Endothelial cell (in vitro differentiated cells): ENCODE measurements at places on chromosomes 1 and 21.

DNA sequence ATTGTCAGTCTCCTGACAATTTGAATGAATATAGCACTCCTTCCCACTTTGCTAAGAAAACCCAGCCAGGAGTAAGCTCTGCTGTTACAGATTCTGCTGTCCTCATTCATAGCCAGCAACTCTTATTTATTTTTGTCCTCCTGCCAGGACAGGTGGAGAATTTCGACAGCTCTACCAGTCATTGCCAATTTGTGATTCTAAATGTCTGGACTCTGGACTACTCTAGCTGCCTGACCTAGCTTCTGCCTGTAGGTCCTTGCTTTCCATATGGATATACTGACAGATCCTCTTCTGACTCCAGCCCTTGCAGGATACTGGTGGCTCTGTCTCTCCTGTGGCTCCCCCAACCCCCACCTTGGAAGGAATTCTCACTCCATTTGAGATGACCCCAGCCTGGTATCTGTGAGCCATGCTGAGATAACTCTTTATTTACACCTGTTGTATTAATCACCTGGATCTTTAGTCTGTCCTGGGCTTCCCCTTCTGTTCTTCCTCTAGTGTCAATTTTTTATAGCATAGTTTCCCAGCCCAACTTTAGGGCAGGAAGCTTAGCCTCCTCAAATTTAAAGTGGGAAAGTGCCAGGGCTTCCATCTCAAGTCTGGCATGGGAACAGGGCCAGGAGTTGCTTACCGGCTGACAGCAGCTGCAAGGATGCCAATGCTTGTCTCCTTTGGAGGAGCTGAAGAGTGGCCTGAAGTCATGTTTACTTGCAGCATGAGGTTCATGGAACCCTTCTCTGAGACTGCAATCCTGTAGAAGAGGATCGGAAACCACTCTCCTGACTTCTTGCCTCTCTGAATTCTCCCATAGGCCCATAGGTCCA lies 6.7 kb downstream of the PM20D1 start:
- DNase-seq: no peak

DNA sequence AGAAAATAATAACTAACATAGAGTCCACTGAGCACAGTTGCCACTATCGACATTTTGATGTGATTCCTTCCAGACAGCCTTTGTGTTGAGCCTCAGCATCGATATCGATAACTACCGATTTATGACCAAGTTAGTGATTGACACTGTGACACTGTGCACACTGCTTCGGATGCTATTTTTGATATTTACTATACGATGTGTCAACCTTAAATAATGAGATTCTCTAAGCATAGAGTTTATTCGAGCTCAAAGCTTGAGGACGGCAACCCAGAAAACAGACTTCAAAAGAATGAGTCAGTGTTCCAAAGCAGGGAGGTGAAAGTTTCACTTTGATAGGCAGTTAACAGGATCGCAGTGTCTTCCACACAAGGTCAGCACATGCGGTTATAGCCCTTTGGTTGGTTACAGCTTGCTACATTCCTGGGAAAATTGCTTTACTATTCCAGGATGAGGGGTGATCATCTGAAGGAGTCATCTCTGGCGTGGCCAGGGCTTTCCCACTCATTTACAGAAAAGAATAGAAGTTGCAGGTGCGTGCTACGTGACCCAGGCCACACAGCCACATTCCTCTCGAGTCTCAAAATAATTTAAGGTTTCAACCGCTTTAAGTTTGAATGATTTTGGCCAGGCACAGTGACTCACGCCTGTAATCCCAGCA lies 53.6 kb upstream of the EFHD2 start:
- no peak for DNase-seq

DNA sequence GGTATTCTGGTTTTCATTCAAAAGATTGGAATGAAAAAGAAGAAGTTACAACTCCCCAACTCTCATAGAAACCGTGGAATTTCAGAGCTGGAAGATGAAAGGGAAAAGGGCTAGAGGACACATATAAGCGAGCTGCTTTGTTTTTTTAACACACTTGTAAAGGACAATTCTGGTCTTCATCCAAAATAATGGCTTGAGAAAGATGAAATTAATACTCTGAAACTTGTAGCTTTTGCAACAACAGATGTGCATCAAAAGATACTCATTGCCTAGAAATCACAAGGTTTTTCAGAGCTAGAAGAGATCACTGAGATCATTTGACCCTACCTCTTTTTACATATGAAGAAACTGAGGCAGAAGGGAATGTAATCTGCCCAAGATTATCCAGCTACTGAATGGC lies 25.6 kb downstream of the NR5A2 start:
- DNase-seq: no peak

- DNase-seq: no peak
Observed at GRCh38 chr1:207079706-207080241, 8.9 kb upstream of the C4BPB start.

DNA sequence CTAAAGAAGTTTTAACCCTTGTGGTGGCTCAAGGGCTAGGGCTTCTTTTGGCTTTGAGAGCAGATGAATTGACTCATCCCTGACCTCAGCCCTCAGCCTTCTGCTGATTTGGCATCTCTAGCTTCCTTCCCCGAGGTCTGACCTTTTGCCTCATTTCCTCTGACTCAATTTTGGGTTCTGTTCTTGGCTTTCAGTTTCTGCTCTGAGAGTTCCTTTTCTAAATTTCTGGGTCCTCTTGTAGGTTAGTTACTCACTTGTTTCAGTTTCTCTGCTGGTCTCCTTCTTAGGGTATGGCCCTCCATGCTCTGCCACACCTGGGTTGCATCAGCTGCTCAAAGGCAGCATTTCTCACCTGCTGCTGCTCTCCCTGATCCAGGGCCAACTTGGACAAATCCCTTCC lies 19.4 kb downstream of the PDE4B start:
- DNase-seq: no peak

GRCh38 chr1:86713477-86713876 lies 9.1 kb downstream of the SH3GLB1 start:
- no peak for DNase-seq

DNA sequence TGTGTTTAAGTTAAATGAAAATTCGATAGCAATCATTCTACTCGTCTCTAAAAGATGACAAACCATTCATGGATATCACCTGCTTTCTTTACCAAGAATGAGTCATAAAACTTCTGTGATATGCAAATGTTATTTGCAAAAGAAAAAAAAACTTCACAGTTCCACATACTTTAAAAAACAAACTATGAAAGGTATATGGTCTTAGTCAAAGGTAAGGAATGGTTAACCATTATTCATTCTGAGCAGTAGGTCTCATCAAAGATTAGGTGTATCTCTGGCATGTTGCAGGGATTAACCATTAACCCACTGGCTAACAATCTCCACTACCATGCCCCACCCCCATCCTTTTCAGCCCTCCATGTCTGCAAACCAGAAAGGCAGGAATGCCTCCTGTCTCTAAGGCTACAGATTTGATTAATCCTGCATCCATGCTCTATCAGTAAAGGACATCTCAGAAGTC lies 44.4 kb downstream of the PTPN14 start:
- no peak for DNase-seq

GRCh38 chr1:24179251-24179840 lies 7.7 kb downstream of the IFNLR1 start:
- no peak for DNase-seq

DNA sequence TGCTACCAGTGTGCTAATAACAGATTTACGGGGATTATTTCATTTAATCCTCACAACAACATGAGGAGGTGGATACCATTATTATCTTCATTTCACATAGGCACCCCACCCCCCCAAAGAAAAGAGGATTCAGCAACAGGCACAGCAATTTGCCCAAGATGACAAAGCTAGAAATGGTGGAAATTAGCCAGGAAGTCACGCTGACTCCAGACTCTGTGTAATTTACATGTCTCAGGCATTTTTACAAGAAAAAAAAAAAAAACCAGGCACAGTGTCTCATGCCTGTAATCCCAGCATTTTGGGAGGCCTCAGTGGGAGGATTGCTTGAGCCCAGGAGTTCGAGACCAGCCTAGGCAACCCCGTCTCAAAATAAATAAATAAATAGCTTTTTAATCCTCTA lies 37.5 kb upstream of the PRDM2 start:
- no peak for DNase-seq

DNA sequence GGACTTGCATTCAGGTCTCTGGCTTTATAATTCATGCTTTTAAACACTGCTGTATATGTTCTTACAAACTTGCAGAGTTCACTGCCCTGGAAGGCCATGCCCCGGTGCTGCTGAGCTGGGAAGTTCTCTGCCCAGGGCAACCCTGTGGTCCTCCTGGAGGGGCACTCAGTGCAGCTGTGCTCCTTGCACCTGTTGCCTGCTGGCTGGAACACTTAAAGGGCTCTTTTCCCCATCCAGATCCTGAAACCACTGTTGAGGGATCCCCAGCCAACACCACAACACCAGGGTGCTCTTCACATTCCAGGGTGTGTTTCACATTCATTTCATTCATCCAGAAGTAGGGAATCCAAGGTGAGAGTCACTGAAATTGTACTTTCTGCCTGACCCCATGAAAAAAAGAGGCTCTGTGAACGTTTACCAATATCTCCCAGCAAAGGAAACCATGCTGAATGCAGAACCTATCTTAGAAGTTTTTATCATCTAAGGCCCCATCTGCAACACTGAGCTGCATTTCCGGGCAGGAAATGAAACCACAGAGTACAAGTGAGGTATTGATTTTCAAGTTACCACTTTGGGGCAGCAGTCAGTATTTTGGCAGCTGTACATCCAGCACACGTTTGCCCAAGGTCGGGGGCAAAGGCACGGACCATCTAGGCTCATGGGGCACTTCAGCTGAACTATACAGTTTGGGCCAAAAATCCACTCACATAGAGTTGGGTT lies 16.4 kb upstream of the KIAA0040 start:
- DNase-seq: no peak

GRCh38 chr1:77652268-77652667 lies 30.2 kb downstream of the ZZZ3 start:
- DNase-seq: no peak

DNA sequence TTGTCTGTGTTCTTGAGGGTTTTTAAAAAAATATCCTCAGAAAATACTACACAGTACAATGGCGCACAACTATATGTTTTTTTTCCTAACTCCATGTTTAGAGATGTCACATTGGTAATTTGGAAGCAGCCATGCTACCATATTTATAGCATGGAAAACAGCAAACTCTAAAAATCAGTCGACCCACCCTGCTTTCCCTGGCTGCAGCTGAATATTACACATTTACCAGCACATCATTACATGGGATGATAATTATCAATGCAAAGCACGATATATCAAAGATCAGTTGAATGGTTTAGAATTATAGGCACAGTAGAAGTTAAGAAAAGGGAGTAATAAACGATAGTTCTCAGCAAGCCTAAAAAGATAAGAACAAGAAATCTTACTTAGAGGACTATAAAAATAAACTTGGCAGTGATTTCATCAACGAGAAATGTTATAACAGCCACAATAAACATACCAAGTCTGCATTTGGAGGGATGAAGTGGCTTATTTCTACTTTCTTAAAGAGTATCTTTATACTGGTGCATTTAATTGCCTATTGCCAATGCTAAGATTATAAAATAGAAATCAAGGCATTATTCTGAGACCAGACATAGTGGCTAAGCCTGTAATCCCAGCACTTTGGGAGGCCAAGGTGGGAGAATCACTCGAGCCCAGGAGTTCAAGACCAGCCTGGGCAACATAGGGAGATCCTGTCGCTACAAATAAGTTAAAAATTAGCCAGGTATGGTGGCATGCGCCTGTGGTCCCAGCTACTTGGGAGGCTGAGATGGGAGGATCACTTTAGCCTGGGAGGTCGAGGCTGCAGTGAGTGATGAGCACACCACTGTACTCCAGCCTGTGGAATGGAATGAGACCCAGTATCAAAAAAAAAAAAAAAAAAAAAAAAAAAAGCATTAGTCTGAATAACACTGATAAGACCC lies 43.4 kb downstream of the WDR64 start:
- no peak for DNase-seq

DNA sequence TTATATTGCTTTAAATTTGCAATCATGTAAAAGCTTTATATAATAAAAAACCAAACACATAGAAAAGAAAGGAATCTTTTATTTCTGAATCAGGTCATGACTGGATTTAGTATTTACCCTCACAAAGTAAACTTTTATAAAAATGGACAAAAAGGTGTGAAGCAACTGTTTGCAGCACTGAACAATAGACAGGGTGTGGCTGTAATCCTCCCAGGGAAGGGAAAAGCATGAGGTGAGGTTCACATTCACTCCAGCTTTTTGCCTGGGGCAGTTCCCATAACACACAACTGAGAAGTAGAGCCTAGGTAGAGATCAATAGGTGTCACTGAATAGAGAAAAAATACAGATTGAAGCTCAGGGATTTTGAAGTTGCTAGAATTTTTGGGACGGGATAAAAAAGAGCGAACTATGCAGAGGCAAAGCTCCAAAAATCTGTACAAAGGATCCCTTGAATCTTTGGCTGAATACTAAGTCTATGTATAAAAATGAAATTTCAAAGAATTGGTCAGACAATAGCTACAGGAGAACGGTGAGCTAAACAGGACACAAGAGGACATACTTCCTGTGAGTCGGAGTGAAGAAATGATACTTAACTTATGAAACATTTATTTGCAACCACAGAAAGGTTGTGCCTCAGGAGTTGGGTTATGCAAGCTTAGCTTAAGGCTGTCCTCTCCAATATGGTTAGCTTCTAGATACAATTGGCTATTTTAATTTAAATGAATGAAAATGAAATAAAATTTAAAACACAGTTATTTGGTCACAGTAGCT lies 162.0 kb upstream of the ZP4 start:
- no peak for DNase-seq

- DNase-seq: no peak
Observed at GRCh38 chr1:93463960-93464359, 16.0 kb downstream of the FNBP1L start.

DNA sequence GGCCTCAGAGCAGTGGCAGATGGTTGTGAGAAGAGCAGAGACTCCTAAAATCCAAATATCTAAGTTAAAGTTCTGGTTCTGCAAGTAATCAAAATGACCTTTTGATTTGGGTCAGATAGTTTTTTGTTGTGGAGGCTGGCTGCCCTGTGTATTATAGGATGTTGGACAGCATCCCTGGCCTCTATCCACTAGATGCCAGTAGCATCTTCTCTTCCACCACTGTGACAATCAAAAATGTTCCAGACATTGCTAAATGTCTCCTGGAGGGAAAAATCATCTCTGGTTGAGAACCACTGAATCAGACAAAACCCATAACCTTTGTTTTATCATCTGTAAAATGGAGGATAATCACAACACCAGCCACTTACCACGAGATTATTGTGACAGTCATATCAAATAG lies 5.9 kb upstream of the DPT start:
- no peak for DNase-seq
